Umbilical cord (tissue), 2 donors: ENCODE measurements at places on chromosomes 3 and 15. TPM values are rescaled to one million over a fixed set of nuclear protein-coding genes. Genes with fewer than 3 reads are reported as not detected.

The PSMD2 gene
- total RNA-seq, result 191 TPM

The STRIT1 gene
- not detected for total RNA-seq

The FANCD2 gene
- 2.6 TPM for total RNA-seq

The CPN2 gene
- total RNA-seq, result not detected

The ADAM10 gene
- total RNA-seq, result 104 TPM

The CCR9 gene
- 0.48 TPM for total RNA-seq

The TIPARP gene
- total RNA-seq, result 63.1 TPM

The TMIE gene
- total RNA-seq, result 0.48 TPM

The UROC1 gene
- total RNA-seq, result 0.48 TPM

The PPP1R14D gene
- total RNA-seq, result 1.7 TPM

The ZNF80 gene
- 2.4 TPM for total RNA-seq
